Memory B cell (primary cell): ENCODE measurements at places on chromosomes 11 and 22.

DNA sequence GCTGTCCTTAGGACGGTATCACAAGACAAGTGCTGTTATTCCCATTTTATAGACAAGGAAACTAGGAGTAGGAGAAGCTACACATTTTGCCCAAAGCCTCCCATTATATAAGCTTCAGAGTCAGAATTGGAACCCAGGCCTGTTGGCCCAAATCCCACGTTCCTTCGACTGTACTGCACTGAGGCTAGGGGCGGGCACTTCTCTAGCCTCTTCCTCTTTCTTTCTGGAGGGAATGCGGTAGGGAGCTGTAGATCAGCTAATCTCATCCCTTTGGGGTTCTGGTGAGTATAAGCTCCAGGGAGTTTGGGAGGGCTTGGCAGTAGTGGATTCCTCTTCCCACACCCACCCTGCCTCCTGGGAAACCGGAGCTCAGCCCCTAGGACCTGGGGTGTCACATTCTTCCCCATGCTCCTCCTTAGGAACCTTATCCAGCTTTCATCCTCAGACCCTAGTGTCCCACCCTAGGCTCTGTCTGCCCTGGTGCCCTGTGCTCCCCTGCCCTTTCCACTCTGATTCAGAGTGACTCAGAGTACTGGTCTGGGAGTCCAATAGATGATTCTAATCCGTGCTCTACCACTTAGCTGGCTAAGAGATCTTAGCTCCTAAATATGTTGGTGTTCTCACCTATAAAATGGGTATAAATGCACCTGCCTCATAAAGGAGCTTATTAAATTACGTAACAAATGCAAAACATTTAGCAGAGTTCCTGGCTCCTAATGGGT lies 29.3 kb downstream of the PHLDB1 start:
- no peak for DNase-seq

- no peak for DNase-seq
Observed at GRCh38 chr11:69874984-69875624, 55.9 kb upstream of the FGF3 start.

DNA sequence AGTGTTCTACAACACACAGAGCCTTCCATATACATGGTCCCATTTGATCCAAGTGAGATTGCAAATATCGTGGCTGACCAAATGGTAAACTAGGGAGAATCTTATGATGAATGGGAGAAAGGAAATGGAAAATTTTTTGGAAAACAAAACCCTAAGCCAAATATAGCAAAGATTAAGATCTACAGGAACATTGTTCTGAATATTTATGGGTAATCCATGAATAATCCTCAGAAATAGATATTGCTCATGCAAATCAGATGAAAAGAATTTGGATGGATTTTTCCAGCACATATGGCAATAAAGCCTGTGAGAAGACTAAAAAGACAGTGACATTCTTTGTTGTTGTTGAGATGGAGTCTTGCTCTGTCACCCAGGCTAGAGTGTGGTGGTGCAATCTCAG lies 21.7 kb upstream of the PRDM10 start:
- no peak for DNase-seq

DNA sequence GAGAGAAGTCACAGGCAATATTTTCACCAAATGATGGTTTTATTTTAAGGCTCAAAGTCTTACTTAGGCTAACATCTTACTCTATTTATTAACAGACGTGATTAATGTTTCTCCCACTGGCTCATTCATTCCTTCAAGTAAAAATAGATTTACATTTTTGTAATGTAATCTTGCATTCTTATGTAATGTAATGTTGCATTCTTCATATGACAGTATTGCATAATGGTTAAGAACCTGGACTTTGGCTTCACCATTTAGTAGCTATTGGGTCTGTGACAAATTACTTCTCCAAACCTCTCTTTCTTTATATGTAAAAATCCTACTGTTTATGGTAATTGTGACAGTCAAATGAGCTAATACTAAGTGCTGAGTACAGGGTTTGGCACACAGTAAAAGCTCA lies 3.3 kb upstream of the DIXDC1 start:
- DNase-seq, result no peak

DNA sequence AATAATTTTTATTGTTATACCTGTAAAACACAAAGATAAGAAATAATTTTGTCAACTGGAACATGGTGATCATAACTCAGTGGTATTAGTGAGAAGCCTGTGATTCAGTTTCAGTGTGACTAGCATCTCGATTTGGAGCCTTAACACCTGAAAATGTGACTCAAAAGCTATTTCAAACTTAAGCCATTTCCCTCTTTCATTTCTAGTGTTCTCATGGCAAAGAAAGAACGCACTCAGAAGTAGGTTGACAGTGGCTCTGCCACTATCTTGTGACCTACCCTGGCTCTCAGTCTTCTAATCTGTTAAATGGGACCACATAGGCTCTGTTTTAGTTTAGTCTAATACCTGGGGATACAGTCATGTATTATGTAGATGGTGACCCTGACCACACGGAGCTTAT lies 62.7 kb downstream of the ISX start:
- DNase-seq, result no peak

DNA sequence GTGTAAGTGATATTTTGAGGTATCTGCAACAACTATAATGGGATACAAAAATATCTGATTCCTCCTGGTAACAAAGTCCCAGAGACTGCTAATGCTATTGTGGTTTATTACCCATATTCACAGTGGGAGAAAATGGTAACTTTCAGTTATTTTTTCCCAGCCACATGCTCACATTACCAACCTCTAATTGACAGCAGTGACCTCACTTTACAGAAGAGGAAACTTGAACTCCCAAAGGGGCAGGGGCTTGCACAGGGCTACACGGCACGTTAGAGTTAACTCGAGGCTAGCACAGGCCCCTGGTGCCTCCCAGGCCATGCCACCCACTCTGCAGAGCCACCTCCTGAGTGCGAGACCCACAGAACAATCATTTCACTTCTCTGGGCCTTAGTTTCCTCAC lies 132.4 kb downstream of the TENM4 start:
- no peak for DNase-seq

DNA sequence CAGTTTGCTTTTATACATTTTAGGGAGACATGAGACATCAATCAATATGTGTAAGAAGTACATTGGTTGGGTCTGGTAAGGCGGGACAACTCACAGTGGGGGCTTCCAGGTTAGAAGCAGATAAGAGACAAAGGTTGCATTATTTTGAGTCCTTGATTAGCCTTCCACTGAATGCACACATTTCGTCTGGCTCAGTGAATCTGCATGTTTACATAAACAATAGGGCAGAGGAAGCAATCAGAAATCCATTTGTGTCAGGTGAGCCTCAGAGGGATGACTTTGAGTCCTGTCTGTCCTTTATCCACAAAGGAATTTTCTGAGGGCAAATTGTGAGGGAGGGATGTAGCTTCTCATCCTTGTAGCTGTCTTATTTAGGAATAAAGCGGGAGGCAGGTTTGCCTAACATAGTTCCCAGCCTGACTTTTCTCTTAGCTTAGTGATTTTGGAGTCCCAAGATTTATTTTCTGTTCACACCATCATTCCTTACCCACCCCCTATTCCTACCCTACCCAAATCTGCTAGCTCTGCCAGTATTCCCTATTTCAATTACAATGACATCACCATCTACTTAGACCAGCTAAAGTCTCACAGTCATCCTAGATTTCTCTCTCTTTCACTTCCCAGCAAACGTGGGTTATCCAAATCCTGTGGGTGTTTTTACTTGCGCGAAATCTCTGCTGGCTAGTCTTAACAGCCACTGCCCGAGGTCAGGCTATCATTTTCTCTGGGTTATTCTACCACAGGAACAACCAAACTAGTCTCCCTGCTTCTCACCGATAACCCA lies 2.9 kb downstream of the SC5D start:
- no peak for DNase-seq

GRCh38 chr11:119460582-119460981 lies 37.6 kb upstream of the THY1 start:
- DNase-seq, result no peak

DNA sequence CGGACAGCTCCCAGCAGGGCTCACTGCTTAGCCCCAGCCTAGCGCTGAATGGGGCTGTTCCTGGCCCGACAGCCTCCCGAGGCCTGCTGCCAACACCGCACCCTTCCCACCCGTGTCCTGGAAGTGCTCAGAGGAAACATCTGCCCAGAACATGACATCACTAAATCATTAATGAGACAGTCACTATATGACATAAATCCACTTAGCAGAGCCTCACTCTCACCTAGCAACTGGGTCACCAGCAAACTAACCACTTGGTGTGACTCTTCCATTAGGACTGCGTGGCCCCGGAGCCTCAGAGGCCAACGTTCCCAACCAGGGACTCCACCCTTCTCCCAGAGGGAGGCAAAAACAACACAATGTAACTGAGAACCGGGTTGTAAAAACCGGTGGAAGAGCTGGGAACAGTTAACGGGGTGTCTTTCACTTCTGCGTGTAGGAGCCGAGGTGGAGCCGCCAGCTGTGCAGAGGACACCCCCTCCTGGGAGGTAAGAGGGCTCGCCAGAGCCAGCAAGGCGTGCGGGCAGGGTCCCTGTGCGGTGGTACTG lies 21.4 kb upstream of the PACSIN2 start:
- no peak for DNase-seq

DNA sequence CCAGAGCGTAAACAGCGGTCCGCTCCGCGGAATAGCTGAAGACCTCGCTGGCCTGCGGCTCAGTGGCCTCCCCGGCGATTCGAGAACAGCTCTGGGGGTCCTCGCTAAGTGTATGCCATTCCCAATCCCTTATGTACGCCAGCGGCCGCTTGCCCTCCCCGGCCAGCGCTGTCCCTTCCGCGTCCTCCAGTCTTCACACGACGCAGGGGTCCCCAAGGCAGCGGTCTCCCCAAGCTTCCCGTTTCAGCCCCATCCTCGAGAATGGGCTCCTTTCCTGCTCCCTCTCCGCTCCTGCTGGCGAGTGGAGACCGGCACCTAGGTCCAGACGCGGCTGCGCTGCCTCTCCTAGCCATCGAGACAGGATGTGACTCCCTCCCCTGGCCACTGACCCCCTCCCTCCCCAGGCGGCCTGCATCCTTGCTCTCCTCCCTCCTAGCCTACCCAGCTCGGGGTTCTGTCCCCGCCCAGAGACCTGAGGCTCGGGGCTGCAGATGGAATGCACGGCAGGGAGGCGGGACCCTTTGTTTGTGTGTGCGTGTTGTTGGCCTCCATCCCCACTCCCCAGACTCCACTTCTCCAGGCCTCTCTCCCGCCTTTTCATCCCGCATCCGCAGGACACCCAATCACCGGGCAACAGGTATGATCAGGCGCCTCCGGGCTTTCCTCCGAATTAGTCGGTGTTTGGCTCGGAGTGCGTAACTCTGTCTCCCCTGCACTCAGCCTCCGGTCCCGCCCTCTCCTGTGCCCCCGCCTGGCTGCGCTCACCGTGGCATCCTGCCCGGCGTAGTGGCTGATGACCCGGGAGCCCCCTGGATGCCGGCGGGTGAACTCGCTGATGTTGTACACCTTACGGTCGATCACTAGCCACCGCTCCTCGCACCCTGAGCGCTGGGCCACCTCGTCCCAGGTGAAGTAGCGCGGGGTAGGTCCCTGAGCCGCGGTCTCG lies 740 bp downstream of the FADS1 start:
- peak; percentile 44 for DNase-seq

GRCh38 chr22:34847072-34847471 lies 218.9 kb upstream of the ISX start:
- DNase-seq, result no peak
